ENCODE measurements at places on chromosomes 4 and X. TPM values are rescaled to one million over a fixed set of nuclear protein-coding genes. Genes with fewer than 3 reads are reported as not detected.

Gene CLOCK
- 15.2 TPM for total RNA-seq

Gene DACH2
- total RNA-seq, result not detected

Gene CDKL5
- 3.9 TPM for total RNA-seq

Gene HTN1
- not detected for total RNA-seq

Gene GPR101
- not detected for total RNA-seq

Gene MAML3
- total RNA-seq, result 18.7 TPM

Gene FGF5
- total RNA-seq, result 1.9 TPM

Measured in glomerular endothelial cell (primary cell).